ENCODE measurements at places on chromosomes 1 and 21. TPM values are rescaled to one million over a fixed set of nuclear protein-coding genes. Genes with fewer than 3 reads are reported as not detected.

DNA sequence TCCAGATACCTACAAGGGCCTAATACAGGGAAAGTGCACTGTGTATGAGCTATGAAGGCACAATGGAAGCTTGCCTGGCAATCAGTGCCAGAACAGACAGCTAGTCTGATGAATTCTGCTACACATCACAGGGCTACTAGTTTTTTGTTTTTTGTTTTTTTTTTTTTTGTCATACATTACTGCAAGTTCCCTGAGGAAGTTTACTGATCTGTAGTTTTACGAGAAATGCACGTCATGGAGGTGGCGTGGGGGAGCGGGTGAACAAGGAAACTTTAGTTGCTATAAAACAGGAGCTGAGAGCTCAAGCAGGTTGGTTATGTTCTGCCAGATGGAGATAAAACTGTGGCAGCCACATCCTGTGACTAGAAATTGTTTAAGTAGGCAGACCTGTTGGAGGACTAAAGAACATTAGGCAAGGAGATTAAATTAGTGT, 17.7 kb downstream of the PTPRC start:
- peak; percentile 48 for DNase-seq

- peak; percentile 80 for DNase-seq
Measured at GRCh38 chr1:54277451-54278341, 77.7 kb downstream of the MRPL37 start.

DNA sequence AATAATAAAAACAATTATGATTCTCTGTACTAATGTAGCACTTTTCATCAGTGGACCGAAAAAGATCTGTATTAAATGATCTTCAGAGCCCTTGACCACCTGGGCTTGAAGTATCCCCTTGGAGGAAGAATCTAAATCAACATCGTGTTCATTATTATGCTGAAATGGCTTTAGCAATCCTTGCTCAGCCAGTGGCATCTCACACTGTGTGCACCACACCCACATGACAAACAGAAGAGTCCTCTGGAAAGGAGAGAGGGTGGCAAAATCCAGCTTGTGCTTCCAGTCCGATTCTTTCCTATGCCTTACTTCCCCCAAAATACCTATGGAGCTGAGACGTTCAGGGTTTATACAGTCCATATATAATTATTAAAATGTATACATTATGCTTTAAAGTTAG, 318.5 kb upstream of the RUNX1 start:
- no peak for DNase-seq

GRCh38 chr1:110780600-110781484, 92.1 kb upstream of the CD53 start:
- peak; percentile 73 for DNase-seq

GRCh38 chr1:54376430-54377039, 29.7 kb downstream of the SSBP3 start:
- DNase-seq = no peak

- DNase-seq = no peak
Measured at GRCh38 chr1:62774971-62775595, 8.8 kb upstream of the ATG4C start.

- no peak for DNase-seq
Measured at GRCh38 chr1:205970486-205970885, 27.2 kb upstream of the SLC26A9 start.

DNA sequence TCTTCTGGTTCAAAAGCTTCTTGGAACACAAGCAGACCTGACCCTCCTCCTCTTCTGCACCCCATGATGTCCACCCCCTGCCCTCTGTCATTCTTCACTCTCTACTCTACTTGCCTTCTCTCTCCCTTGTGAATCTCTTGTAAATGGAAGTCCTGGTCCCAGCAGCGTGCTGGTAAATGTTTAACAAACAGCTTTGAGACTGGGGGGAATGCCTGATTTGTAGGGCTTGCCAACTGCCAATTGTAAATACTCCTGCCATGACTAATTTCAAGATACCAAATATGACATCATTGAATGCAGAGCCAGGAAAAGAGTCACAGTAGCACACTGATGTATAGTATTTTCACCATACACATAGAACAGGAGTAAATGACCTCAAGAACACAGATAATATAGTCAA, 40.9 kb upstream of the LRRN2 start:
- peak; percentile 14 for DNase-seq

GRCh38 chr1:236484310-236484971, 39.3 kb upstream of the LGALS8 start:
- DNase-seq = no peak

DNA sequence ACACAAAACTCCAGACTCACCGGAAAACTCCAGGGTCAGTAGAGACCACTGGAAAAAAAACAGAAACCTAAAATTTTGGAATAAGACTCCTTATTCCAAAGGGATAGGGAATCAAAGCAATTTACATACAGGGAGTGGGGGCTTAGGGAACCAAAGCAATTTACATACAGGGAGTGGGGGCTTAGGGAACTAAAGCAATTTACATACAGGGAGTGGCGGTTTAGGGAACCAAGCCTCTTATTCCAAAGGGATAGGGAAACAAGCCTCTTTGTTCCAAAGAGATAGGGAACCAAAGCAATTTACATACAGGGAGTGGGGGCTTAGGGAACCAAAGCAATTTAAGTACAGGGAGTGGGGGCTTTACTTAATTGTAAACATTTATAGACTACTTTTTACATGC, 28.4 kb upstream of the TTLL7 start:
- DNase-seq = no peak

GRCh38 chr1:169329383-169329782, 38.2 kb downstream of the NME7 start:
- no peak for DNase-seq

DNA sequence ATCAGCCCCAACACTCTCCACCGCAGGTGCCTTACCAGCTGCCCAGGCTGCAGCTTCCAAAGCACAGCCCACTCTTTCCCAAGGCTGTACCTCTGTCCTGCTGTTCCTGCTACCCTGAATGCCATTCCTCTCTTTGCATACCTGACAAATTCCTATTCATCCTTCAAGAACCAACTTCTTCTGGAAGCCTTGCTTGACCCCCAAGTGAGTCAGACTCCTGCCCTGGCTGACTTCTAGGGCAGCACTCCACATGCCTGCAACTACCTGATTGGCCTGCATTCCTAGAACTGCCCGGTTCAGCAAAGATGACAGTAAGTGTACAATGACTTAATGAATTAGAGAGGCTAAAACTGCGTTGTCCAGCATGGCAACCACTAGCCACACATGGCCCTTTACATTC, 20.8 kb upstream of the PDZK1IP1 start:
- no peak for DNase-seq

GRCh38 chr21:45153358-45154318, 79.3 kb downstream of the ADARB1 start:
- DNase-seq = no peak

- no peak for DNase-seq
Measured at GRCh38 chr1:167175901-167176300, 44.8 kb upstream of the POU2F1 start.

DNA sequence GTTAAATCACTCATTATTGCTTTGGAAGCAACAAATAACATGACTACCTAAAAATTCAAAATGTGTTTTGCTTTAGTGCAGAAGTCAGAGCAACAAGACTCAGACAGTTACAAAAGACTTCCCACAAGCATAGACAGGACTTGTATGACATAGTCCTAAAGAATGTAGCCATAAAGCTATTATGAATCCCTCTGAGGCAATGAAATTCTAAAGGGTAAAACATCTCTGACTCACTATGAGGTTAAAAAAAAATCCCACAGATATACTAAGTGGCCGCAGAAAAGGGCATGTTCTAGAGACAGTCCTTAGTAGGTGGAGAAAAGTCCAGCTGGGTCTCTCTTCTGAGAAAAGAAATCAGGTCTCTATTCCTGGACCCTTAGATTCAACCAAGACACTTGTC, 4.9 kb downstream of the PRKAB2 start:
- DNase-seq = no peak

GRCh38 chr1:39711966-39712340, 20.7 kb upstream of the HPCAL4 start:
- DNase-seq = no peak

- no peak for DNase-seq
Measured at GRCh38 chr1:60657926-60658325, 424.4 kb upstream of the NFIA start.

DNA sequence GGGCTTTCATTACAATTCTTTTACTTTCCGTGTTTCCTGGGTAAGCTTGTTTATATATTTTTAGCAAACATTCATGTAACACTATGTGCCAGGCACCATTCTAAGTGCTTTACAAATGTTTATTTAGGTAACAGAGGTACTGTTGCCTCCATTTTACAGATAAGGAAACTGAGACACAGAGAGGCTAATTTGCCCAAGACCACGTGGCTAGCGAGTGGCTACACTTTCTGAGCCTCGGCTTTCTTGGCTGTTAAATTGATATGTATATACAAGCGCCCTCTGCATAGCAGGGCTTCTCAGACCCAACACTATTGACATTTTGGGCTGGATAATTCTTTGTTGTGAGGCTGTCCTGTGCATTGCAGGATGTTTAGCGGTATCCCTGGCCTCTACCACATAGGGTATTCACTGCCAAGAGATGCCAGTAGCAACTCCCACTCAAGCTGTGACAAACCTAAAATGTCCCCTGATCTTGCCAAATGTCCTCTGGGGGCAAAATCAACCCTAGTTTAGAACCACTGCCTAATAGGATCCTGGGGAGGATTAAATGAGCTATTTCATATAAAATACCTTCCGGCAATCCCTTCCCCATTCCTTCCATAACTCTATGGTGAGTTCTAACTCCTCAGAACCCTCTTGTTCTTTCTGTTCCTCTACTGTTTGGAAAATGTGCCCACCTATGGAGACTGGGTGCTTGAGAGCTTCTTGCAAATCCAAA, 17.2 kb upstream of the ID3 start:
- DNase-seq = no peak

GRCh38 chr1:183323849-183324683, 94.1 kb downstream of the NMNAT2 start:
- DNase-seq = no peak

DNA sequence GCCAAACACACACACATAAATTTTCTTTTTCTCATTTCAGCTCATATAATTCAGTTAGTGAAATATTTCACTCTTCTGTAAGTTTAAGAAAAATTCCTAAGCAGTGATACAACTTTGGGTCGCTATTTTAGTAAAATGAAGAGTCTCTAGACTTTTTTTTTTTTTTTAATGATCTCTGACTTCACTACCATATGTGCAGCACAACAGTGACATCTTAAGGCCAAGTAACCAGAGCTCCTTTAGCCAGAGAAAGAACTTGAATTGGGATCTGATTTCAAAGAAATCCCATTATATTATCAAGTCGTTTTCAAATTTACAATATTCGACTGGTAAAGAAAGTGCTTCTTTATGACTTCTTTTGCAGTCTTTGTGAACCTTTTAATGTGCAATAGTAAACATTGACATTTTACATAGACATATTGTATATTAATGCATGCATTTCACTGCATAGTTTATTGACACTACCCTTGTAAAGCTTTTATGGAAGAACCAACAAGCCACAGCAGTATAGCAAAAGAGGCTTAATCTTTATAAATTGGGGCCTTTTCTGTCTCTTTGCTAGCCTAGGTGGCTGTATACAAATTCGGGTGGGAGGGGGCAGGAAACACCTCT, 62.2 kb downstream of the LRRC40 start:
- peak; percentile 85 for DNase-seq

DNA sequence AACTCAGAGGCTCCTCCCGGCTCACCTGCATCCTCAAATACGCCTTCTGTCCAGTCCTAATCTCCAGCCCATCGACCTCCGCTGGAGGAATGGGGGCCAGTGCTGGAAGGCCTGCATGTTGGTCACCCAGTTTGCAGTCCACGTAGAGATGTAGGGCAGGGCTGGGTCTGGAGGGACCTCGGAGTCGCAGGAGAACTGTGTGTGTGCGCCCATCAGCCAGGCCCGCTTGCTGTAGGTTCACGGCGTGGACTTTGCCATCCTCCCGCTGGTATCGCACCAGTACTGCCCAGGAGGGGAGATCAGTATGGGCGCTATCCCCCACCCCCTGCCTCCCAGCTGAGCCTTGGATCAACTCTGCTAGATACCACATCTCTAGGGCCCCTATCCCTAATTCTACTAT, 2.7 kb downstream of the THBS3 start:
- no peak for DNase-seq

GRCh38 chr21:34055615-34056014, 17.8 kb upstream of the MRPS6 start:
- DNase-seq = no peak

Gene LAMC2
- 1.5 TPM for polyA plus RNA-seq

Gene PANK4
- 26.7 TPM for polyA plus RNA-seq

Gene MDM4
- polyA plus RNA-seq = 9.9 TPM

Gene ASB17
- polyA plus RNA-seq = not detected

Gene COL11A1
- polyA plus RNA-seq = 576 TPM

Gene MYBPH
- polyA plus RNA-seq = 207 TPM

Gene CTSS
- 15.4 TPM for polyA plus RNA-seq

Gene ATP5IF1
- polyA plus RNA-seq = 103 TPM

Gene CTSE
- 0.31 TPM for polyA plus RNA-seq

Gene CELA3B
- 0.17 TPM for polyA plus RNA-seq

Gene AJAP1
- 0.80 TPM for polyA plus RNA-seq

Gene ACBD3
- 58.5 TPM for polyA plus RNA-seq

Gene OPTC
- polyA plus RNA-seq = not detected
